NCI-H524 treated with DMSO at 0.1 percent for 48 hours (cell line): ENCODE measurements at places on chromosomes 16 and 17.

DNA sequence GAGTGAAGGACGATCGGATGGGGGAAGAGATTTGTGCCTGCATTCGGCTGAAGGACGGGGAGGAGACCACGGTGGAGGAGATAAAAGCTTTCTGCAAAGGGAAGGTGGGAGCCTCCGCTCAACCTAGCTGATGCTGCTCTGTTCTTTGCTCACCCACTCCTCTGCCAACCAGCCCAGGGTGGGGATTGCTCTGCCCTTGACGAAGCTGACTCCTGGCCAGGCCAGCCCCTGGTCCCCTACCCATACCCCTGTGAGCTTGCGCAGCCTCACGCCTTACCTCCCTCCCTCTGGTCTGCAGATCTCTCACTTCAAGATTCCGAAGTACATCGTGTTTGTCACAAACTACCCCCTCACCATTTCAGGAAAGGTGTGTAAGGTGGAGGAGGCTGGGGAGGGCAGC lies 4.8 kb upstream of the RSAD1 start:
- no peak for DNase-seq

DNA sequence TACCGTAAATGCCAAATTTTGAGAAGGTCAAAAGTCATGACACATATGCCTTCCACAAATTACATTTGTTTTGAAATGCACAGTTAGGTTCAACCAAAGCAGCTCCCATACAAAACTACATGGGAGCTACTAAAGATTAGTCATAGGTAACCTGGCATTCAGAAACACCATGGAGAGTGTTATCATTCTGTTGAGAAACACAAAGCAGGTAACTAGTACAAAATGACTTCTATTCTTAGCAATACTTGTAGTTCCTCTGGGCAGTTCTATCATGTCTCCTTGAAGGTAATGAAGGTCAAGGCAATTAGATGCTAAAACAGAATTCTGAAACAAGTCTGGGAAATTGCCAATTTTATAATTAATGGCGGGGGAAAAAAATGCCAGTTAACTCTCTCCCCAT lies 39.4 kb downstream of the KCNJ16 start:
- DNase-seq, result no peak

- DNase-seq, result no peak
Observed at GRCh38 chr16:1650131-1650530, 27.9 kb upstream of the JPT2 start.

DNA sequence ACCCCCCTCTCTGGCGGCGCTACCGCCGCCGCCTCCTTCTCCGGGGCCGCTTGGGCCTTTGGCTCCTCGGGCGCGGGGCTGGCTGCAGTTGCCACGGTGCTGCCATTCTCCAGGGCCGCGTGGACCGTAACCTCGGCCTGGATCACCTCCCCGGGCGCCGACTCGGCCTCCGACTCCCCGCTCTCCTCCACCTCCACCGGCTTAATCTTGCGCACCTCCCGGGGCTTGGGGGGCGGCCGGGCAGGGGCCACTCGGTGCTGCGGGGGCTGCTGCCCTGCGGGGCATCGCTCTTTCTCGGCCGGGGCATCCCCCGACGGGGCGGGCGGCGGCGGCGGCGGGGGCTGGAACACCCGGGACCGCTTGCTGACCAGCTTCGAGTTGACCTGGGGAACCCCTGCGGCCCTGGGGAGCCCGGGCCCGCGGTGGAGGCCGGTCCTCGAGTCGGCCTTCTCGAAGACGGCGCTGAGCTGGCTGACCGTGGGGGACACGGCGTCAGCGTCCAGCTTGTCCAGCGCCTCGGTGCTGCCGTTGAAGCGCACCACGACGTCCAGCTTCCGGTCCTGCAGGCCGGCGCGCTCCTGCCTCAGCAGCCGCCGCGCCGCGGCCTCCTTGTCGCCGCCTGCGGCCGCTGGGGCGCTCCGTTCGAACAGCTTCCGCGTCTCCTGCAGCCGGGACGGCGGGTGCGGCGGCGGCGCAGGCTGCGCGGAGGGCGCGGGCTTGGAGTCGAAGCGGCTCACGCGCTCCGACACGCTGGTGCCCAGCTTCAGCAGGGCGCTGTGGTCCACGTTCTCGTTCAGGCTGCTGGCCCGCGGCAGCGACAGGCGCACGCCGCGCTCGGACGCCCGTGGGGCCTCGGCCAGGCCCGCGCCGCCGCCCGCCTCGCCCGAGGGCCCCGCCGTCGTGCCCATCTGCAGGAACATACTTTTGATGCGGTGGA lies 792 bp downstream of the PPP1R9B start:
- DNase-seq, result no peak

DNA sequence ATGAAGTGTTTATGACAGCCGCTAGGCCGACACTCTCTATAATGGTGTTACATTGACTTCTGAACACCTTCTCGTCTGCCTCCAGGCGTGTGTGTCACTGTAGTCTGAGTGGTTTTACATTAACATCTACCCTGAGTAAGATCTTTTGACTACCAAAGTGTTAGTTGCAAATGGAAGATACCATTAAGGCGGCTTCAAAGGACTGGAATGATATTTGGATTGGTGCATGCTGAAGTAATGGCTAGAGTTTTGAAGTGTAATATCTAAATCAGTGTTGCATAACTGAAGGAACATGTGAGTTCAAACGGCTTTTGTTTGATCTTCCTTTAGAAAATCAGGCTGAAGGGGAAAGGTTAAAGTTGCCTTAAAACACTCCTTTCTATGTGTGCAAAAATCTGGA lies 52.2 kb downstream of the BCAS3 start:
- DNase-seq, result no peak

GRCh38 chr17:7293816-7294613 lies 424 bp downstream of the YBX2 start:
- DNase-seq, result no peak

GRCh38 chr16:9338068-9338467 lies 246.6 kb downstream of the HAPSTR1 start:
- DNase-seq, result no peak

DNA sequence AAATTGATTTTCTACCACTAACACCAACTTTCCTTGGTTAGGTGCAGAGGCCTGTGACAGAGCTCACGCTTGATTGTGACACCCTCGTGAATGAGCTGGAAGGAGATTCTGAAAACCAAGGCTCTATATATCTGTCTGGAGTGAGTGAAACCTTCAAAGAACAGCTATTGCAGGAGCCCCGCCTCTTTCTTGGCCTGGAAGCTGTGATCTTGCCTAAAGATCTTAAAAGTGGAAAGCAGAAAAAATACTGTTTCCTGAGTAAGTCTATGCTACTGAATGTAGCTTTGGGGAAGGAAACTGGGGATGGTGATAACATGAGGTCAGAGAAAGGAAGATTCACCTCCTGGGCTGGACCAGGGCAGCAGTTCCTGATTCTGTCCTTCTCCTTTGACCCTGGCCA lies 38.3 kb downstream of the REXO5 start:
- DNase-seq, result no peak

- DNase-seq, result no peak
Observed at GRCh38 chr16:87098976-87099720, 218.0 kb downstream of the C16orf95 start.
